ENCODE measurements at places on chromosomes 7 and 10. TPM values are rescaled to one million over a fixed set of nuclear protein-coding genes. Genes with fewer than 3 reads are reported as not detected.

GRCh38 chr10:89426230-89426868 lies 12.0 kb downstream of the IFIT5 start:
- no peak overlapping the region for H3K27ac ChIP-seq
- peaks cover 23% of the 10 kb centered on the region for H3K4me1 ChIP-seq
- no peak overlapping the region for H3K4me3 ChIP-seq
- H3K36me3 ChIP-seq, result 0 out of 2 replicates have a peak, but pooled peaks cover 8% of the 10 kb centered on the region
- DNase-seq, result peak; percentile 70

GRCh38 chr7:129126314-129126713 lies 18.2 kb upstream of the TSPAN33 start:
- no peaks in the 10 kb centered on the region for H3K4me1 ChIP-seq
- H3K36me3 ChIP-seq, result no peaks in the 10 kb centered on the region
- no peak for DNase-seq
- no peak overlapping the region for H3K27ac ChIP-seq

DNA sequence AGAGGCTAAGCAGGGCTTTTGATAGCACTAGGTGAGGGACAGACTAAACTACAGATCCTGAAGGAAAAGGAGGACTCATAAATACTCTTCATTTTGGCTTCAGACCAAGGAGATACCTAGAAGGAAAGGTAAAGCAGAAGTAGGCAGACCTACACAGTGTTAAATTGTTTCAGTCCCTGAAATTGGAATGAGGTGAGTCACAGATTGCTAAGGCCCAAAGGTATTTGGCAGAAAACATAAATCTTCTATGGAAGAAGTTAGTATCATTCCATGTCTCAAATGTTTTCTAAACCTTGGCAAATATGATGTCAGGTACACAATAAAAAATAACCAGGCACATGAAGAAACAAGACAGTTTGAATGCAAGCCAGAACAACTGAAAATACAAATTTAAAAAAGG lies 30.0 kb downstream of the MTERF1 start:
- no peaks in the 10 kb centered on the region for H3K27me3 ChIP-seq
- no peaks in the 10 kb centered on the region for H3K4me1 ChIP-seq
- H3K36me3 ChIP-seq, result no peaks in the 10 kb centered on the region

GRCh38 chr10:89685936-89686335 lies 15.5 kb upstream of the KIF20B start:
- H3K4me3 ChIP-seq, result no peak overlapping the region
- no peak for DNase-seq
- H3K27ac ChIP-seq, result no peak overlapping the region
- no peaks in the 10 kb centered on the region for H3K4me1 ChIP-seq
- no peaks in the 10 kb centered on the region for H3K36me3 ChIP-seq
- H3K27me3 ChIP-seq, result no peaks in the 10 kb centered on the region

GRCh38 chr7:149620961-149621360 lies 123.4 kb upstream of the ZNF746 start:
- no peak overlapping the region for H3K4me3 ChIP-seq
- H3K27me3 ChIP-seq, result no peaks in the 10 kb centered on the region
- peaks cover 53% of the 10 kb centered on the region for H3K36me3 ChIP-seq
- DNase-seq, result no peak
- H3K4me1 ChIP-seq, result peaks cover 6% of the 10 kb centered on the region
- H3K27ac ChIP-seq, result no peak overlapping the region

- H3K4me1 ChIP-seq, result no peaks in the 10 kb centered on the region
- no peaks in the 10 kb centered on the region for H3K27me3 ChIP-seq
- DNase-seq, result no peak
- H3K27ac ChIP-seq, result no peak overlapping the region
Measured at GRCh38 chr10:86167762-86168128, 198.8 kb downstream of the GRID1 start.

DNA sequence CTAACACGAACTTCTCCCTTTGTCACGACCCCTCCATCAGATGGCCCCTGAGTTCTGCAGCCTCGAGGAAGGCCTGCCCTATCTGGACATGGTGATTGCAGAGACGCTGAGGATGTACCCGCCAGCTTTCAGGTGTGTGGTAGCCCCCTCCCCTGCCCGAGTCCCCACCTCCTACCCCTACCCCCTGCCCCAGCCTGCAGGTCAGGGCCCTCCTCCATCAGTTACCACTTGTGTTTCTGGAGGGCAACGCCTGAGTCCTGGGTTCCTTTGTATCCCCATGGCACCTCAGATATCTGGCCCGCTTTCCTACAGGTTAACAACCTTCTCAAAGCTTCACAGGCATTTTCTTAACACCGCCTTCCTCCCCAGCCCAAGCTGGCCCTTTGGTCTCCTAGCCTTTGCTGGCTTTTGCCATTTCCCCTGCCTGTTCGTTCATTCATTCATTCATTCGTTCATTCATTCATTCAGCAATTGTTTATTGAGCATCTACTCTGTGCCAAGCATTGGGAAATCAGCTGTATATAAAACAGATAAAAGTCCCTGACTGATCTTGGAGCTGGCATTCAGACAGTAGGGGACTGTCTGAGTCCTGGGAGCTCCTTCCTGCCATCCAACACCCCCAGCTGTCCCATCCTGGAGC lies 55.6 kb downstream of the PARP12 start:
- H3K27ac ChIP-seq, result no peak overlapping the region
- no peak for DNase-seq
- no peaks in the 10 kb centered on the region for H3K36me3 ChIP-seq
- H3K27me3 ChIP-seq, result no peaks in the 10 kb centered on the region
- H3K4me1 ChIP-seq, result no peaks in the 10 kb centered on the region

GRCh38 chr10:5534880-5535856 lies 10.4 kb downstream of the CALML3 start:
- H3K4me3 ChIP-seq, result no peak overlapping the region
- H3K27ac ChIP-seq, result no peak overlapping the region
- no peaks in the 10 kb centered on the region for H3K36me3 ChIP-seq

Gene SLC18A2
- total RNA-seq, result not detected

Gene CALML3
- total RNA-seq, result not detected

Data from SJSA1 (cell line).